ENCODE measurements at places on chromosomes 2 and 18. TPM values are rescaled to one million over a fixed set of nuclear protein-coding genes. Genes with fewer than 3 reads are reported as not detected.

Gene POU3F3
- total RNA-seq: not detected

Gene DNAH6
- 0.02 TPM for total RNA-seq

Gene DTNA
- total RNA-seq: 0.35 TPM

Gene SLC19A3
- 2.3 TPM for total RNA-seq

Gene PIEZO2
- total RNA-seq: 0.53 TPM

Gene ANTXR1
- total RNA-seq: 127 TPM

Gene DNMT3A
- 7.9 TPM for total RNA-seq

Gene SKOR2
- total RNA-seq: not detected

Gene MAPK4
- 0.33 TPM for total RNA-seq

Data from A549 treated with AZD2906 at 1 μM for 4 hours (cell line).